ENCODE measurements at places on chromosomes 13 and 19.
A peak's percentile ranks its signal among the peaks of the same experiment; 100 is the strongest.

GRCh38 chr13:35814605-35815011, 316.6 kb downstream of the DCLK1 start:
- no peak for DNase-seq

DNA sequence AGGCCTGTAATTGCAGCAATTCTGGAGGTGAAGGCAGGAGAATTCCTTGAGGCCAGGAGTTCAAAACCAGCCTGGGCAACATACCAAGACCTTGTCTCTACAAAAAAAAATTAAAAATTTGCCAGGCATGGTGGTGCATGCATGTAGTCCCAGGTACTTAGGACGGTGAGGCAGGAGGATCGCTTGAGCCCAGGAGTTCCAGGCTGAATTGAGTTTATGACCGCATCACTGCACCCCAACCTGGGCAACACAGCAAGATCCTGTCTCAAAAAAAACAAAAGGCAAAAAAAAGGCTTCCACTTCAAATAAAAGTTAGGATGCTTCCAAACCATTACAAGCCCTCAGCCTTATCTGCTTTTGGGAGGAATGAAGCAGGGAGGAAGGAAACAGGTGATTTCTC, 5.2 kb downstream of the ZNF577 start:
- DNase-seq = no peak

- DNase-seq = no peak
Measured at GRCh38 chr19:22628401-22628800, 5.7 kb upstream of the ZNF492 start.

- peak; percentile 25 for DNase-seq
Measured at GRCh38 chr19:48926909-48927308, 6.6 kb upstream of the DHDH start.

DNA sequence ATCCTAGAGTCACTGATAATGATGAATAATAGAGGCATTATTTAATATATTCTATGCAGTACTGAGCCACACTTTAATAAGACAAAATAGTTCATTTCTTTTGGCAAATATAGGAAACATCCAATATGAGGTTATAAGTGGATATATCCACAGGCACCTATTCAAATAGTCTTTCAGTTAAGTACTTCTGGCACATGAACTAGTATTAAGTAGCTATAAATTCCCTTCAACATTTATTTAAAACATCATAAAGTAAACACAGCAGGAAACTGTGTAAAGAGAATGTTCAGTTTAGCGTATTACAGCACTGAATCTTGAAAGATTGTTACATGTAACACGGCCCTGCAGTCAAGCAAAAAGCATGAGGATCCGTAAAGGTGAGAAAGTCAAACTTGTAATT, 463.3 kb upstream of the KLF12 start:
- no peak for DNase-seq

GRCh38 chr19:11506101-11506555, 489 bp upstream of the ZNF653 start:
- no peak for DNase-seq

GRCh38 chr13:32940601-32941000, 75.6 kb upstream of the KL start:
- no peak for DNase-seq

GRCh38 chr13:103097366-103097928, 31.2 kb upstream of the SLC10A2 start:
- no peak for DNase-seq

All from T-helper 2 cell treated with Interferon-gamma antibody and Interleukin-4, amounts not matched to agents 5 μg/mL and 100 μg/mL, for 36 hours (primary cell).